ENCODE measurements at places on chromosomes 5 and 9.

DNA sequence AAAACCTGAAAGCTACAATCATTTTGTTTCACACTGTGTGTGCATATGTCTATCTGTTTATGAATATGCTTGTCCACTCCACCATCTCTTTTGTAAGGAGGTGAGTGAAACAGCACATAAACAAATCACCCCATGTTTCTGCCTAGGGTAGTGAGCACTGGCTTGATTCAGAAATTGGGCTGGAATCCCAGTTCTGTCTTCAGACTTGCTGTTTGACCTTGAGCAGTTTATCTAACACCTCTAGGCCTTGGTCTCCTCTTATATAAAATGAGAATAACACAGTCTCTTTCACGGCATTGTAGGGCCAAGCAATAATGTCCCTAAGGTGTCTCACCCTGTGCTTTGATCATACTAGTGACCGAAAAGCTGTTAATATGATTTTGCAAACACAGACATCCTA lies 61.2 kb downstream of the ZNF366 start:
- no peak for DNase-seq

GRCh38 chr5:159091065-159091464 lies 8.7 kb downstream of the EBF1 start:
- DNase-seq = no peak

GRCh38 chr9:94140791-94141790 lies 56.8 kb downstream of the PTPDC1 start:
- DNase-seq = no peak

DNA sequence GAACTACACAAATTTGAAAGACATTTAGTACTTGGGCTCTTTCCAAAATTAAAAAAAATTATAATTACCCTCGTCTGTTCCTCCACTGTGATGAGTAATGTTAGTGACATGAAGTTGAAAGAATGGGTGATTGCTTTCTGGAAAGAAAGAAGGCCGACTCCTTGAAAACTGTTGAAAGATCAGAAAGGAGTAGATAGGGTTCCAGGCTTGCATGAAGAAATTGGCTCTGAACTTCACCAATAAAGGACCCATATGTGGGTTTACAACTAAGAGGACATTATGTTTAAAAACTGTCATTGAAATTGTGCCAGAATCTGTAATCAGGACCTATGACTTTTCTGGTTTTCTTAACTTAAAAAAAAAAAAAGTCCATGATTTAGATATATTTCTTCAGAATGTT lies 20.7 kb upstream of the MOCS2 start:
- no peak for DNase-seq

DNA sequence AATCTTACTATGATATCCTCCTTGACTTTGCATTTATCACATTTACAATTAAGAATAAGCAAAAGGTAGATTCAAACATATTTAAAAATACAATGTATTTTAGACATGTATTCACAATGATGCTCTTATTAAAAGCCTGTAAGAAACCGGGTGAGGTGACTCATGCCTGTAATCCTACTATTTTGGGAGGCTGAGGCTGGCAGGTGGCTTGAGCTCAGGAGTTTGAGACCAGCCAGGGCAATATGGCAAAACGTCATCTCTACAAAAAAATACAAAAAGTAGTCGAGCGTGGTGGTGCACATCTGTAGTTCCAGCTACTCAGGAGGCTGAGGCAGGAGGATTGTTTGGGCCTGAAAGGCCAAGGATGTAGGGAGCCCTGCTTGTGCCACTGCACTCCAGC lies 618.4 kb downstream of the CDH18 start:
- DNase-seq = no peak

- no peak for DNase-seq
Measured at GRCh38 chr5:170691657-170692056, 91.9 kb upstream of the GABRP start.

DNA sequence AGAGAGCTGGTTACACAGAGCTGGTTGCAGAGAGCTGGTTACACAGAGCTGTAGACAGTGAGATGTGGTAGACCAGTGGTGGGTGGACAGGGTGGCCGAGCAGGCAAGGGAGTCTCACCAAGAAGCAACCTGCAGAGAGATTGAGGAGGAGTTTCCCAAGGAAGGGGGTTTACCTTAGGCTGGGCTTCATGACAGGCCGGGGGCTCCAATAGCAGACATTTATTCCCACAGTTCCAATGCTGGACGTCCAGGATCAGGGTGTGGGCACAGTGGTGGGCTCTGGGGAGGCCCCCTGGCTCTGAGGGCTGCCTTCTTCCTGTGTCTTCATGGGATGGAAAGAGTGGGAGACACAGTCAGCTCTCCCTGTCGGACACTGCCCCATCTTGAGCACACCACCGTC lies 386.9 kb upstream of the IRX4 start:
- DNase-seq = no peak

GRCh38 chr9:98396656-98397055 lies 141.2 kb upstream of the TBC1D2 start:
- no peak for DNase-seq

DNA sequence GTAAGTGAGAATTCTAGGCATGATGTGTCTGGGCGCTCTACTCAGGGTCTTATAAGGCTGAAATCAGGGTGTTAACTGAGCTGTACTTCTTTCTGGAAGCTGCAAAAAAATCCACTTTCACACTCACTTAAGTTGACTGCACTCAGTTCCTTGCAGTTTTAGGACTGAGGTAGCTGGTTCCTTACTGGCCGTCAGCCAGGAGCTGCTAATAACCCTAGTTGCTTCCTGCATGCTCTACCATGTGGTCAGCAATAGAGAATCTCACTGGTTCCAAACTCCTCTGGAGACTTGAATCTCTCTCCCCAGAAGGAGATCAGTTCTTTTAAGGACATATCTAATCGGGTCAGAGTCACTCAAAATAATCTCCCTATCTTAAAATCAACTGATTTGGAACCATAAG lies 911.2 kb downstream of the EFNA5 start:
- no peak for DNase-seq

GRCh38 chr5:175653763-175654162 lies 4.1 kb upstream of the HRH2 start:
- DNase-seq = no peak

- peak; percentile 20 for DNase-seq
Measured at GRCh38 chr5:72228960-72229359, 91.1 kb downstream of the MRPS27 start.

DNA sequence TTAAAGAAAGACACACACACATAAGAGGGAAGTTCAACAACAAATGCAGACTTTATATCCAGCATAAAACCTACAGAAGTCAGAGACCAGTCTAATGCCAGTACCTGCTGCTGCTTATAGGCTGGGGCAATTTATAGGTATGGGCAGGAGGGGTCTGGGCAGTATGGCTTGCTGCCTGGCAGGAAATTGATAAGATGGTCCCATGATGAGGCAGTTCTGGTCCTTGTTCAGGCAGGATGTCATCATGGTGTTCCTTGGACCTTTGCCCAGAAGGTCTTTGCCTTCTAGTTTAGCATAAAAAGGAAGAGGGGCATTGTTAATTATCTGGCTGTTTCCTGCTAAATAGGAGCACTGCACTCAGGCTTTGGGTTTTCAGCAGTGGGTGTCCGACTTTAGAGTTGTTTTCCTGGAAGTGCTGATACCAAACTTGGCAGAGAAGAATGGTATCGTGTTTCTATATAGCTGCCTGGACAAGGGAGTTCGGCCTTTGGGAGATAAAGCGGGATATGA lies 10.4 kb upstream of the PDCD1LG2 start:
- no peak for DNase-seq

GRCh38 chr5:168989731-168990505 lies 311.0 kb downstream of the SLIT3 start:
- DNase-seq = no peak

All from NK-92 treated with Interleukin-12 subunit alpha and Interleukin-12 subunit beta, amount 100 ng/mL, for 24 hours (cell line).